Caki2 (cell line): ENCODE measurements at places on chromosomes 6 and 20. TPM values are rescaled to one million over a fixed set of nuclear protein-coding genes. Genes with fewer than 3 reads are reported as not detected.

- DNase-seq = no peak
These were observed 5.0 kb downstream of the FAM209B start for GRCh38 chr20:56537997-56538396.

CST1 gene
- total RNA-seq = 29.3 and 53.5 TPM in 2 replicates

DNA sequence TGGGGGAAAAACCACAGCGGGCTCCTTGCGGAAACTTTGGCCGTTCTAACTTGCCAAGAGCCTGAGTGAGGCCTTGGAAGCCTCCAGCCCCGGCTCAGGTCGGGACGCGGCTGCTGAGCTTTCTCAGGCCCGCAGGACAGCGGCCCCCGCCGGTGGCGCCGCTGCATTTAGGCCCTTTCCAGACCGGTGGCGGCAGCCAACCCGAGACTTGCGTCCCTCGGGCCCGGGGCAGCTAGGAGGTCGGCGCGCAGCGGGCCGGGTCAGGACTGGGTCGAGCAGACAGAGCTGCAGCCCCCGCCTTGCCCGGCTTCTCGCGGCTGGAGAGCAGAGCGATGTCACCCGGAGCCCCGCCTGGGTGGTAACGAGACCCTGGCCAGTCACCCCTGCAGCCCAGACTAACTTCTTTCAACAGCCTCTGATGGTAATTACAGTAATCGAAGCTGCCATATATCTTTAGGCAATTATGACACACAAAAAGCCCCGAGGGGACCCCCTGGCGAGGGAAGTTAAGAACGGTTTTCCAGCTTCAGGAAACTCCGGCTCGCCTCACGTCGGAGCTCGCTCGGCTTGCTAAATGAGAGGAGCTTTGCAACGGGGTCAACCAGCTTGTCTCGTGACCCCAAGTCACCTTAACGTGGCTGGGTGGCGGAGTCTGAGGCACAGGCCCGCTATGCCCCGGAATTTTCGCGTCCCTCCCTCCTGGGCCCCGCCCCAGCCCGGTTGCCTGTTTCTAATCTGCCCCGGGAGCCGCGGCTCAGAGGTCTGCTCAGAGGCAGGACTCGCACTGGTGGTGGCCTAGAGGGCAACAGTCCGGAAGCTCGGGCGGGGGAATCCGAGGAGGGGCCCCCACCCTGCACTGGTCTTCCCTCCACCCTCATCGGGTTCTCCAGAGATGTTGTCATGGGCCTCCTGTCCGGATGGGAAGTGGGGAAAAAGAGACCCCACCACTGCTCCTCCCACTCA lies 3.0 kb downstream of the NR2E1 start:
- no peak for DNase-seq

- DNase-seq = no peak
These were observed 8.1 kb upstream of the AP5S1 start for GRCh38 chr20:3812259-3812681.

DNA sequence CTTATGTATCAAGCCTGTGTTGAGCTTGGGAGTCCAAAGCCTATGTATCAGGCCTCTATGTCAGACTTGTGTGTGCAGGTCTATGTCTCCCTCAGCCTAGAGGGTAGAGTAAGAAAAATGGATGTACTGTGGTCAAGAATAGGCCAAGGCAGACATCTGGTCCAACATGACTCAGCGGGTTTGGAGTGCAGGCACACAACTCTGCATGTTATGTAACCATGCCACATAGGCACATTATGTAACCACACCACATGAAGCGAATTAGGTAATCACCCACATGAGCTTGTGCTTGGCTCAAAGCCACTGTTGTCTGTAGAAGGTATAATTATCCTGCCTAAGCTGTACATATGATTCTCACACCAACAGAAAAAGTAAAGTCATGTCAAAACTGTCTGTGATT lies 1190.5 kb upstream of the EYS start:
- DNase-seq = peak; percentile 39

ADGRB3 gene
- total RNA-seq = 0.24 TPM in 1 of 2 replicates, not detected in the other

SYCP2L gene
- total RNA-seq = 0.37 TPM in 1 of 2 replicates, not detected in the other

SEL1L2 gene
- total RNA-seq = not detected in 2 replicates

DNA sequence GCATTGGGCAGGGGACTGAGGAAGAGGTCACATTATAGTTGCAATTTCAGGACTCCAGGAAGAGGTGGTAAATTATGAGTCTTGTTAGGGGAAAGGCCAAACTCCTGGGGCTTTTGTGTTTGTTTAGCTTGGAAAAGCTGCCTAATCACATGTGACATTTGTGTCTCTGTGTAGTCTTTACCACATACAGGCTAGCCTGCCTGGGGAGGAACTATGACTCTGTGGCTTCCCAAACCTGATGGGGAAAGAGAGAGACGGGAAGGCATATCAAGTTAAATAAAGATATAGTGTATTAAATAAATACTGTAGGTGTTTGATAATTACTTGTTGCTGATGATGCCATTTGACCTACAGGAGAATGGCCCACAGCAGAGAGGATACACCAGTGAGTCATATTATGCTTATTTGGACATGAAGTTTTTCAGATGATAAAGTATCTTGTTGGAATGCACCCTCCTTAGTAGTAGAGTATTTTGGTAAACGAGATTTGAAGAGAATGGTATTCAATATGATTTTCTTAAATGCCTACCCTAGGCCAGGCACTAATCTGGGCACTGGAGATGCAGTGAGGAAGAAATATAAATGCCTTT lies 4.0 kb downstream of the BLTP3A start:
- peak; percentile 73 for DNase-seq

DNA sequence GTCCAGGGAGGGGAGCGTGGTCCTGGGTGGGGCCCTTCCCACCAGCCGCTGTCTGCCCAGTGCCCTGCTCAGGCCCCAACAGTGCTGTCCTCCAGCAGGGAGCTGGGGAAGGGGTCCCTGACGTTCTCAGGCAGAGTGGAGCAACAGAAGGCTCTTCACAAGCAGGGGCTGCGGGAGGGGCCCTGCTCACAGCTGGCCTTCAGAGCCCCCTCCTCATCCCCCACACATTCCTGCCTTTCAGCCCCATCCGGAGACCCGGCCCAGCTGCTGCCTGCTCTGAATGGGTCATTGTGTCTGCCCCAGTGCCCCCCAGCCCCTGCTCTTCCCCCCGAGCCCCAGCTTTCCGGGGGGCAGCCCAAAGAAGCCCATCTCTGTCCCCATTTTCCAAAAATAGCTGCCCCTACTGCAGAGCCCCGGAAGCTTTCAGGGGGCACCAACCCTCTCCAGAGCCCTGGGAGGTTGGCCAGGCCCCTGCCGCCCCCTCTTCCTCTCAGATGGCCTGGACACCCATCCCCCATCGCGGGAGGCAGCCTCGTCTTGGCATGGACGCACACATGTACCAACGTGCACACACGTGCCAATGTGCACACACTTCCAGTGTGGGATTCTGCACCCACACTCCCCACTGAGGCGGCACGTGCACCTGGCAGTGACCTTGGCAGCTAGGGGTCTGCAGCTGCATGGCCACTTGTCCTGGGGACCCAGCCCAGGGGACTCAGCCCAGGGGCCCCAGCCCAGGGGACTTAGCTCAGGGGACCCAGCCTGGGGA lies 3.7 kb downstream of the COL20A1 start:
- DNase-seq = no peak

DNA sequence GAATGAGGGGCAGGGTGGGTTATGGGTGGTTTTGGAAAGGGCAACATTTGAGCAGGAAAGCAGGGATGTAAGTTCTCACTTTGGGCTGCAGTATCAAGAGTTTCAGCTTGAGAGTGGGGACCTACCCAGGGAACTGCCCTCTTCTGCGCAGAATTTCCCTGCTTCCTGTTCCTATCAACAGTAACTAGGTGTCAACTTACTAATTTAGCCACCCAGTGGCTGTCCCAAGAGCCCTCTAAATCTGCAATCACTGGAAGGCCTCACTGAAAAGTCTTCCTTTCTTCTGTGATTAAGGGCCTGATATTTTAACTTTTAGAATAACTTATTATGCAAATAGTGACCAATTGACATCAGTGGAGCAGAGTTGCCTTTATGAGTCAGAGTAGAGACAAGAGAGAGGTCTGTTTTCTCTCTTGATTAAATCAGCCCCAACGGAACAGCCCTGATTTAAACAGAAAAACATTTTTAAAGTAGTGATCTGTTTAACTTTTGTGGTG lies 118.2 kb upstream of the RIPOR2 start:
- no peak for DNase-seq

DNA sequence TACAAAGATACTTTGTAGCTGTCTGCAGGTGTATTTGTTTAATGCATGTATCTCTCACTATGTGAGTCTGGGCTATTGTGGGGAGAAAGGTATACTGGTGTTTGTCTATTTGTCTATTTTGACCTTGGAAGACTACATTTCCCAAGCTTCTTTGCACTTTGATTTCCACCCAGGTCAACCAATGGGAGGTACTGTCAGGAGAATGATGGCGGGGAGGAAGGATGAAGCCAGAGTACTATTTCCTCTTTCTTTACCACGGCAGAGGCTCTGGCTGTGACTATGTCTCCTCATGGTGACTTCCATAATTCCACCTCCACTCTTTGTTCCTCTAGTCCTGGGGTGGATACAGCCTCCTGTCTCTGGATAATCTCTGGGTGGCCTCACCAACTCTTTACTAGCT lies 23.1 kb downstream of the LBP start:
- peak; percentile 11 for DNase-seq

DNA sequence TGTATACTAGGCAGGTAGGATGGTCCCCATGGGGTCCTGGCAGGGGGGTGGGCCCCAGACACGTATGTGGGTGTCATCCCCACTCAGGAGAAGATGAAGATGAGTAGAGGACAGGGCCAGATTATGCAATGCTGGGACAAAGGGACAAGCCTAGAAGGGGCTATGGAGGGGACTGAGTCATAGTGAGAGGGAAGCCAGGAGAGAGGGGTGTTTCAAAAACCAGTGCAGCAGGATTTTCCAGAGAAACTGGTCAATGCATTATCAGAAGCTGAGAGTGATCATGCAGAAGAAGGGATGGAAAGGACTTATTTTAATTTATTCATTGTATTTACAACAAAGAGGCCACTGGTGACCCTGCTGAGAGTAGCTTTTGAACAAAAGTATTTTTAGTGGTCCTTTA lies 74.0 kb downstream of the PPP1R3G start:
- no peak for DNase-seq

DNA sequence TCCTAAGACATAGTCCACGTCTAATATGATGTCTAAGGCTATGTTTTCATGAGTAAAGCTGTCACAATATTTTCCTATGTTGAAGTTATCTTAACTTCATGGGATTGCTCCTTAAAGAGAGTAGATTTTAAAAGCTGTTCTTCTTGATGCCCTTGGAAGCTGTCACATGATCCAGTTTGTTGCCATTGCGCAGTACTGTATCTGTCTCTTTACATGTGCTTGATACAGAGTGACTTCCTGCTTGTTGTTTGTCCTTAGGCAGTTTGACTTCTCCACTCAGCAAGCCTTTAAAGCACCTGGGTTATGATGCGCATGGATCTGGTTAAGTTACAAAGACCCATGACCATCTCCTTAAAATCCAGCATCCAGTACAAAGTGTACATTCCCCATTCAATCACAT lies 85.4 kb downstream of the CDYL start:
- no peak for DNase-seq

GRCh38 chr20:9214685-9215084 lies 145.8 kb downstream of the PLCB4 start:
- DNase-seq = no peak
